Posterior vena cava (tissue), 2 donors: ENCODE measurements at places on chromosomes 11 and 22. TPM values are rescaled to one million over a fixed set of nuclear protein-coding genes. Genes with fewer than 3 reads are reported as not detected.

The PANX2 gene
- 0.23 TPM for total RNA-seq

DNA sequence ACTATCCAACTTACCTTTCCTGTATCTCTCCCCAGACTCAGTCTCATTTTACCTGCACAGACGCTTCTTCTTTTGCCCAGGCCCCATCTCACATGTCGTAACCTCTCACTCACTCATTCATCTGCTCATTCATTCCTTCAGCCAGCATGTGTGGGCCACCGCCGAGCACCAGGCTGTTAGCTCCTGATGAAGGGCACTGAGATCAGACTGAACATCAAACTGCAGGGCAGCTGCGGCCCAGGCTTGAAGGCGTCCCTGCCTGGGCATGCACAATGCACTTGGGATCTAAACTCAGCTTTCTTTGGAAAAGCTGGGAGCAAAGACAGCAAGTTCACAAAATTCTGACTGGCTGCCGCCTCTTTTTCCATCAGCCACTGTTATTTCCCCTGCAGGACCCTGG, 1456.3 kb downstream of the BRD1 start:
- DNase-seq, result no peak

- no peak for DNase-seq
Measured at GRCh38 chr22:29206372-29207242, 911 bp downstream of the EMID1 start.

- no peak for DNase-seq
Measured at GRCh38 chr11:99952816-99953215, 734.3 kb upstream of the ARHGAP42 start.

The TRPM5 gene
- total RNA-seq, result not detected

- DNase-seq, result no peak
Measured at GRCh38 chr11:129460714-129461113, 85.1 kb downstream of the BARX2 start.

DNA sequence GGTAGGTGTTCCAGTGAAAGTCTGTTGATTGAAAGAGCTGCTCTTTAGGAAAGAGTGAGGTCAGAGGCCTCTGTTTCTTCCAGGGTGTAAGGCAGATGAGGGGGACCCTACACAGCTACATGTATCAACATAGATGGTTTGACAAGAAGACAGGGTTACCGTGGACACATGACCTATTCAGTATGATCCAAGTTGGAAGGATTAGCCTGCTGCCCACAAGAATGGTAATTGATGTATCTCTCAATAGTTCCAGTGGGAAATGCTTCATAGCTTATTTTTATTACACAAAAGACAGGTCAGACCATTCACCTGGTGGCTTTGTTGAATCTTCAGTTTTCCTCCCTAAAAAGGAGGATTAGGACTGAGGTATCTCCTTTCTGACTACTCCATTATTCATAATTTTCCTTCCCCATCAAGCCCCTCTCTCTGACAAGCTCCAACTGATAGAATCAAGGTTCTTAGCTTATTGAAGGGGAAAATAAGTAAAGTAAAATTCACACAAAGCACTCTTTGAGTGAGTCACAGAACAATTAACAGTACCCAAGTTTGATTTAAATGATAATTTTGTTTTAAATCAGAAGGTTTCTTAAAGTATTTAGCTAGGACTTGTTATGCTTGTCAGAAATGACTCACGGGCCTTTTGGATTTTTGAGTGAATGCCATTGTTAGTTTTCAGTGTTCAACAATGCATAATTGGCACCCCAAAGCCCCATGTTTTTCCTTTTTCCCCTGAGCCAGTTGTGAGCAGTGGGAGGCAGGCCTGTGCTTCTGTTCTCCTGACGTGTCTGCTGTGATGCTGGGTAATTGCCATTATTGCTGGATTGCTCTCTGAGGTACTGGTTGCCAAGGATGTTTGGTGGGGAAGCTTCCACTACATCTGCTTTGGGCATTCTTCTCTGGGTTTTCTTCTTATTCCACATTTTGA, 373.2 kb downstream of the DDX10 start:
- DNase-seq, result no peak

DNA sequence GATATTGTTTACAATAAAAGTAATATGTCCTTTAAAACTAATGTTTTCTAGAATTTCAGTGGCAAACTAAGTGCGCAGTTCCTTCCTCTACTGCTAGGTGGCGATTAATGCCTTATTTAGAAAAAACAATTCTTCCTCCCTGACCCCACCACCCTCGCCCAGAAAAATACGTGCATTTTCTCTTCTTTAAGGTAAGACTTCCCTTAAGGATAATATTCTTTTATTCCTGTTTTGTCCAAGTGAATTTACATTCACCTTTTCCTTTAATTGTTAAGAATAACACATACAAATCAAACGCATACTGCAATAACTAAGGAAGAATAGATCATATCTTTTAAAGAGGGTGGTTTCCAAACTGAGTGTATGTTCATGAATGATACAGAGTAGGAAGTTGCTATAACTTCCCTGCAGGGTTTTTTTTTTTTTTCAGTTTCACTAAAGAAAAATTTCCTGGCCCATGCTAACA, 17.0 kb upstream of the PSMA1 start:
- no peak for DNase-seq

DNA sequence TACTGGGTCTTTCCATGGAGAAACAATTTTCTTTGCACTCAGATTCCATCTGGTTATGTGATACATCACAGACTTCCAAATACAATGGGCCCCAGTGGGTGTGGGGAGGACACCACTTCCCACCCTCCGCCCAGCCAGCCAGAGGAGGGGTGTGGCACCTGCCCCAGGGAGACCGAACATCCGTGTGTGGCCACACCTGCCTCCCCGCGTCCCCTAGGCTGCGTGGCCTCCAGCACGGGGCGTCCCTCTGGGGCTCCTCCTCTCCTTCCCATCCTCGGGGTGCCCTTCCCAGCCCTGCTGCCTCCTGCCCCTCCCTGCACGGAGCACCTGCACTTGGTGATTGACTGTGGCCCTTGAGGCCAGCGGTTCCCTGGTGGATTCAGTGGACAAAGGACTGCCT, 49.1 kb downstream of the CERK start:
- DNase-seq, result no peak

The CCDC88B gene
- total RNA-seq, result 7.0 TPM

- DNase-seq, result no peak
Measured at GRCh38 chr11:27421819-27422494, 50.6 kb downstream of the LGR4 start.

- DNase-seq, result no peak
Measured at GRCh38 chr11:74739546-74740270, 8.5 kb upstream of the CHRDL2 start.

DNA sequence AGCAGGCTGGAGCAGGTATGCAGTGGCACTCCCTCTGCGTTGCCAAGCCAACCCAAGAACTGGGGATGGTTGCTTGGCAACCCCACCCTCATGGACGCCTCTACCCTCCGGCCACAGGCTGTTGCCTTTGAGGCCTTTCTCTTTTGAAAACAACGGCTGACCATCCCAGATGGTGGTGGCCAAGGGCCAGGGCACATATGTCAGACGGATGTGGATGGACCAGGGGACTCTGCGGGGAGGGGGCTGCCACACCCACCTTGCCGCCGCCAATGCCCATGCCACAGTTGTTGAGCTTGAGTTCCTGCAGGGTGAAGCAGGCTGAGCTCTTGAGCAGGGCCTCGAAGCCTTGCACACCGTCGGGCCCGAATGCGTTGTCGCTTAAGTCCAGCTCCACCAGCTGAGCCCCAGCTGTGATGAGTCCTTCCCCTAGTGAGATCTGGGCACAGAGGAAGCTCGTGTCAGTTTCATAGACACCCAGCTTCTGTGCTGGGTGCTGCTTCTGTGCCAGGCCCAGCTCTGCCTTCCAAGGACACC, 21.5 kb downstream of the RANGAP1 start:
- DNase-seq, result no peak

DNA sequence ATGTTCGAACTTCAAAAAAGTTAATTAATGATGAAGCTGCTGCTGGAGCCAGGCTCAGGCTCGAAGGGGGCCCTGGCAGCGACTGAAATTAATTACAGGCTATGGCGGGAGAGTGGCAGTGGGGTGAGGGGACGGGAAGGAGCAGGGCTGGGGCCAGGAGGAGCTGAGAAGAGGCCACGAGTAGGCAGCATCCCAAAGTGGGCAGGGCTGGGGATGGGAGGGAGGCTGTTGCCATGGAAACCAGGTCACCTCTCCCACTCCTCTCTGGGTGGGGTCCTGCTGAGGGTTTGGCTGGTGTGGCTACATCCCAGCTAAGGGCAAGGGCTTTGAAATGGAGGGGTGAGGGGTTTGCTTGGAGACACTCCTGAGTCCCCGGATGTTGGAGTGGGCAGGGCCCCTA, 23.9 kb downstream of the CACNA1I start:
- DNase-seq, result no peak

The HYLS1 gene
- 5.0 TPM for total RNA-seq

GRCh38 chr22:19419086-19419463, 12.5 kb downstream of the HIRA start:
- DNase-seq, result no peak

GRCh38 chr11:63749624-63750023, 19.0 kb downstream of the ZFTA start:
- DNase-seq, result peak; percentile 18

The BATF2 gene
- 1.7 TPM for total RNA-seq

The PRG3 gene
- not detected for total RNA-seq

DNA sequence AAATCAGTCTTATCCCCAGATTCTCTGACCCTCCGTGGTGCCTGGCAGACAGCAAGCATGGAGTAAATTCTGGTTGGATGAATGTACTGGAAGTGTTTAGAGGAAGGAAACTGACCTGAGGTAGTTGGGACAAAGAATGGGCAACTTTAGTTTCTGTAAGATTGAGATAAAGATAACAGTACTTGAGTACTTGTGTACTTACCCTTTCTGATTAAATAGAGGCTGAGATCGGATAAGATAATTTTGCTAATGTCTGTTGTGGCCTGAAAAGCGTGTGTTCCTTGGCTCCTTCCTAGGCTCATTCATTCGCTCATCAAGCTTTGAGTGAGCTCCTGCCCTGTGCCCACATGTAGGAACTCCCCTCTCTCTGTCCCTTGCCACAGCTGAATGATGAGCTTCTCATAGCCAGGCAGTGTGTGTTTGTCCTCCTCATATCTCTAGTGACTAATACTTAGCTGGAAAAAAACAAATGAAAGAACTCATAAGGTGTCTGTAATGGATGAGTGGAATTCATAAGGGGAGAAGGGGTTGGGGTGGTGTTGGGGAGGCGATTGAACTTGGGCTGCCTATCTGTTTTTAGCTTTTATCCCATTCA, 118.1 kb downstream of the DBX1 start:
- DNase-seq, result no peak

GRCh38 chr11:34654483-34655334, 33.8 kb downstream of the EHF start:
- DNase-seq, result no peak

- DNase-seq, result peak; percentile 77
Measured at GRCh38 chr22:47174671-47175112, 412.2 kb downstream of the TBC1D22A start.

DNA sequence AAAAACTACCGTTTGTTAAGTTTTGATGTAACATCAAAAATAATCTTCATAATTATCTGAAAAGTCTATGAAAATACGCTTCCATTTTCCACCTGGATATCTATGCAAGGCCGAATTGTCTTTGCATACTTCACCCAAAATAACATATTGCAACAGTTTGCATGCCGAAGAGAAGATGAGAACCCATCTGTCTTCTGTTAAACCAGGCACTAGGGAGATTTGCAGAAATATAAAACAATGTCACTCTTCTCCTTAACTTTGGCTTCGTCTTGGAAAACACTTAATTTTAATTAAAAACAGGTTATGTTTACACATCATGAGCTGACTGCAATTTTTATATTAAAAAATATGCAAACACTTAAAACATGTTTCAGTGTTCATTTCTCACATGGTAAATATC, 1325.8 kb downstream of the TBC1D22A start:
- no peak for DNase-seq

DNA sequence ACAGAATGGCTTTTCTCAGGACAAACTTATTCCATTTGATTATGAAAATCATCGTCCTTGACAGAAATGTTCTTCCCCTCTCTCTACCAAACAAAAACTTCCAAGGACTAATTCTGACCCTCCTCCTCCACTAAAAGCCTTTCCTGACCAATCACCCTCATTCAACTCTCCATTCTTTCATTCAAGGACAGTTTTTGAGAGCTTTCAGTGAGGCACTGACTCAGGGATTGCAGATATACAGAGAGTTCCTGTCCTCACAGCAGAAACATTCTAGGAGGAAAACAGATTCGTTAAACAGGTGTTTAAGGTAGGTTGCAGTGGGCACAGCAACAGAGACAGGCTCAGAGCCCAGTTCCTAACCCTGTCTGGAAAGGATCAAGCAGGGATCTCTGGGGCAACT, 41.5 kb downstream of the OR4D9 start:
- no peak for DNase-seq

DNA sequence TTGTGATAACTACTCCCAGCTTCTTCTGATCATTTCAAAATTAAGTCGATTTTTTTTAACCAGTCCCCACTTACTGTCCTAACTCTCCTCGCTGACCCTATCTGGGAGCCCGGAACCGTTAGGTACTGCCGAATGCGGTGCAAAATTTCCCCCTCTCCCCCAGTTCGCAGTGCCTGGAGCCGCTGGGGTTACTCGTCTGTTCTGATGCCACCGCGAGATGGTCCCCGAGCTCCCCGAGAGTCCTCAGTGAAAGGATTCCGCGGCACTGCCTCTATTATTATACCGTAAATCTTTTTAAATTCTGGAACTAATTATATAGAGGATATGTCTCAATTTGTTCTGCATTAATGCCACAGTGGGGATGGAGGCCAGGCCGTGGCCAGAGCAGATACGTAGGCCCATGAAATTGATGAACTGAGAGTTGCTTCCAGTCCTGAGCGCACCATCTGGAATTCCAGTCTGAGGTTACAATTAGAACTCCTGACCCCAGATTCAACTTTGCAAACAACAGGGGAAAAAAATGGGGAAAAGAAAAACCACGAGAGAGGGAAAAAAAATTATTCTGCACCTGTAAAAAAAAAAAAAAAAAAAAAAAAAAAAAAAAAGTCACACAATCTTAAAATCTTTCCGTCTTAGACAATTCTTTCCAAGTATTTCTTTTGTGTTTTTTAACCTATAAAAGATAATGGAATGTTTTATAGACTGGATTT, 4.3 kb upstream of the WT1 start:
- no peak for DNase-seq

DNA sequence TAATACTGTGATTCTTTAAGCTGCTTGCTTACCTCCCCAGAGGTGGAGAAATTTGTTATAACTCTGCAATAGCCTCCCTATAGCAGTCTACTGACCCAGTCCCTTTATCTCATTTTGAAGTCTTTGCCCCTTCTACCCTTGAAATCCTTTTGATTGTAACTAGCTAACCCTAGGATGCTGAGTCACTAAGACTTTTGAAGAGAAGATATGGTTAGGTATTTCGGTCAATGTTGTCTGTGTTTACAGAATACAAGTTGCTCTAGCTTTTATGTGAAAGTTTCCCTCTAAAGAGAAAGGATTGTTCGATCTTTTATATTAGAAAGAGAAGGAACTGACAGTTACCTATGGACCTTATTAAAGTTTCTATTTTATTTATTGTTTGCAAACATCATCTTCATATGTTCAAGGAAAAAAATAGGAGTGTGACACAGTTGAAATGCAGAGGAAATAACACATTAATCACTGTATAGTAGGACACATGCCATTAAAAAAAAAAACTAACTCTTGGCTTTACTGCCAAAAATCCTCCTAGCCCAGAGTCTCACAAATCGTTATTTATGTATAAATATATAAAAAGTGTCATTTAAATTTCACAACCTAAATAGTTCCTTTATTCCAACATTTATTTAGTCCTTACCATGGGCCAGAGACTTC, 3.1 kb downstream of the HYLS1 start:
- no peak for DNase-seq

GRCh38 chr11:27507557-27508322, 1.2 kb upstream of the LIN7C start:
- no peak for DNase-seq

The CYTH4 gene
- 20.7 TPM for total RNA-seq
